Left hindlimb (tissue), 1 donor: ENCODE measurements at places on chromosomes 7 and 10.

DNA sequence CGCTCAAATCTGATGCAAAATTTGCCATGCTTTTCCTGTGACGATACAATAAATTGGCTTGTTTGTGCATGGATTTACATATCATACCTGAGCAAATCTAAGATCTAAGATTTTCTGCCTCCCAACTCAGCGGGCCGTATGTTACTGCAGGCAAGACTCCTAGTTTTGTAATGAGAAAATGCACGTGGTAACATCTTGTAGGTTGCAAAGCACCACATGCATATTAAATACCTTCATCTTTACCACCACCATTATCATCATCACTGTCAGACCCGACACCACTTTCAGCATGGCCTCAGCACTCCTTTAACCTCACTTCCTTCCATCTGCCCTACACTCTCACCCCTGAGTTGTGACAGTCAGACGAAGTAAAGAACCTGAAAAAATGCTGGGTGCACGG is 202.2 kb downstream of the FRMD4A start:
- DNase-seq, result no peak

- no peak for DNase-seq
Observed at GRCh38 chr7:113664867-113665266, 253.9 kb downstream of the PPP1R3A start.

DNA sequence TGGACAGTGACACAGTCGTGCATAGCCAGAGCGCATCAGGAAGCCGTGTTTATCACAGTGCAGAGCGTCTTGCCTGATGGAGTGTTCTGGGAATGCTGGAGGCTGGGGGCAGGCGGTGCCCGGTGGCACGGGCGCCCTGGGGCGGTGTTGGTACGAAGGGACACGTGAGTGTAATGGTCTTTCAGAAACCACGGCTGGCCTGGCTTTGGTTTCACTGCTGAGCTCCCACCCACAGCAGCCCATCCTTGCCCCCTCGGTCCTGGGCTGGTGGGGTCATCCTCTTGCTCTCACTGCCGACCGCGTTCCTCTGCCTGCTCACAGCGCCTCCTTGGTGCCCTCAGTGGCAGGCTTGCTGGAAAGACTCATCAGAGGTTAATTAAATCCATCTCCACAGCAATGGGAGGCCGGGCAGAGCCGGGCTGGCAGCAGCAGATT is 50.6 kb downstream of the NKX6-2 start:
- no peak for DNase-seq

DNA sequence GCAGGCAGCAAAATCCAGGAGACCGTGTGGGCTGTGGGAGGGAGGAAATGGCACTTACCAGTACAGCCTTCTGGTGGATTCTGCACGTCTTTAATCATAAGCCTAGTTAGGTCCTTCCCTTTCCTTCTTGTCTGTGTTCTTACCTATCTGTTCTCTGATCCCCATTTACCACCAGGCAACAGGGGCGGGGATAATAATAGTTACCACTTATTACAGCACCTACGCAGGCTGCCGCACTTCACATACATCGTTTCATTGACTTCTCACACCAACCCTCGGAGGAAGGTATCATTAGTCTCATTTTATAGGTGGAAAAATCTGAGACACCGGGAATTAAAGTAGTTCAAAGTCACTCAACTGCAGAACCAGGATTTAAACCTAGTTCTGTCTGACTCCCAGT is 4.5 kb upstream of the EPHA1 start:
- no peak for DNase-seq

DNA sequence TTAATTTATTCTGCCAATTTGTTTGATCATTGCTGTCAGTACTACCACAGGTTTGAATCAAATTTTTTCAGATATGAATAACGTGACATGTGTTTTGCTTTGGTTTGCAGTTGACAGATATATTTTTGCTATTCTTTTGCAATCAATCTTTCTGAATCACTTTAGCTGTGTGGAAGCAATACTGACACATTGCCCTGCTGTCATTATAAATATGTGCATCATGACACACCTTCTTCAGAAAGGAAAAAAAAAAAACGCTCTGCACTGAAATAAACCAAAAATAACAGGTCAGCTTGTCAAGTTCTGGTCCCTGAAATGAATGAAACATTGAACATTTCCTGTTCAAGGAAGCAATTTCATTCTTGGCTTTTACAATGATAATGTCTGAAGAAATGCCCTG is 93.8 kb upstream of the FAM13C start:
- no peak for DNase-seq

DNA sequence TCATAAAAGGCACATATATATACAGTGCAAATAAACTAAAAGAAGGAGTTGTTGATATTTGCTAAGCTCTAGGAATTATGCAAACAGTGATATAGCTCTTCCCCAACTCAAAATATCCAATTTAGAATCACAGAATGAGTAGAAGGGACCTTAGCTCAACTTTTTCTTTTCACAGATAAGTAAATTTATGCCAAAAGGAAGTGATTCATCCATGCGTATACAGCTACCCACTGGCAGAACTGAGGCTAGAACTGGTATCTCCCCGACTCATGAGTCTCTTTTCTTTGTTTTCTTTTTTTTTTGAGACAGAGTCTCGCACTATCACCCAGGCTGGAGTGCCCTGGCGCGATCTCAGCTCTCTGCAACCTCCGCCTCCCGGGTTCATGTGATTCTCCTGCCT is 54.2 kb upstream of the SVIL start:
- no peak for DNase-seq
